Activated CD4-positive, alpha-beta T cell treated with anti-CD3 and anti-CD28 coated beads for 36 hours (primary cell): ENCODE measurements at places on chromosomes 3 and 15. TPM values are rescaled to one million over a fixed set of nuclear protein-coding genes. Genes with fewer than 3 reads are reported as not detected.

- no peak overlapping the region for H3K27ac ChIP-seq
- no peaks in the 10 kb centered on the region for H3K27me3 ChIP-seq
- peaks cover 4% of the 10 kb centered on the region for H3K36me3 ChIP-seq
- no peak for DNase-seq
- H3K4me3 ChIP-seq, result no peak overlapping the region
Observed at GRCh38 chr15:29034593-29035335, 149.0 kb downstream of the APBA2 start.

DNA sequence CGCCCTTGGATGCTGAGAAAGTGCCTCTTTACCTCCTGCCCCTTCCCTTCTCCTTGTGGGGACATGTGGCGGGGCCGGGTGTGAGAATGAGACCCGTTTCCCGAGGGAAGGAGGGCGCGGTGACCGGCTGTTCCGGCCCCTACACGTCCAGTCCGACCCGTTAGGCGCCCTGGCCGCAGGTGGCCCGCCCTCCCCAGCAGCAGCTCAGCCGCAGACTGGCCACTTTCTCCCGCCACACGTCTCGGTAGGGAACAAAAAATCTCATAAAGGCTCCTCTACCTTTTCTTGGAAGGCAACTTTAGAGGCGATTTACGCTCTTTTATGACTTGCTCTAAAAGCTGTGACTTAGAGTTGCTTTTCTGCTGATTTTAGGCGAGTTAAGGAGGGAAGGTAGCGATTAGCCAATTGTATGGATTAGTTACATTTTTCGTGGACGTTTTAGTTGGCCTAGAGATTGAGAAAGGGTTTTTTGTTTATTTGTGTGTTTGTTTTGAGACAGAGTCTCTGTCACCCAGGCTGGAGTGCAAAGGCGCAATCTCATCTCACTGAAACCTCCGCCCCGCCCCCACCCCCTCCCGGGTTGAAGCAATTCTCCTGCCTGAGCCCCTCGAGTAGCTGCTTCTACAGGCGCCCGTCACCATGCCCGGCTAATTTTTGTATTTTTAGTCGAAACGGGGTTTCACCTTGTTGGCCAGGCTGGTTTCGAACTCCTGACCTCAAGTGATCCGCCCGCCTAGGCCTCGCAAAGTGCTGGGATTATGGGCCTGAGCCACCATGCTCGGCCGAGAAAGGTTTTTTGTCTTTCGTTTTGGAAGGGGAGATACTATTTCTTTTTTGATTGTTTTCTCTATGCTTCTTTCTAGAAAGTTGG lies 8.3 kb upstream of the PGPEP1L start:
- H3K4me1 ChIP-seq, result peaks cover 10% of the 10 kb centered on the region
- H3K36me3 ChIP-seq, result no peaks in the 10 kb centered on the region
- peaks cover 2% of the 10 kb centered on the region for H3K27me3 ChIP-seq
- H3K27ac ChIP-seq, result peak overlapping the region; percentile 57

DNA sequence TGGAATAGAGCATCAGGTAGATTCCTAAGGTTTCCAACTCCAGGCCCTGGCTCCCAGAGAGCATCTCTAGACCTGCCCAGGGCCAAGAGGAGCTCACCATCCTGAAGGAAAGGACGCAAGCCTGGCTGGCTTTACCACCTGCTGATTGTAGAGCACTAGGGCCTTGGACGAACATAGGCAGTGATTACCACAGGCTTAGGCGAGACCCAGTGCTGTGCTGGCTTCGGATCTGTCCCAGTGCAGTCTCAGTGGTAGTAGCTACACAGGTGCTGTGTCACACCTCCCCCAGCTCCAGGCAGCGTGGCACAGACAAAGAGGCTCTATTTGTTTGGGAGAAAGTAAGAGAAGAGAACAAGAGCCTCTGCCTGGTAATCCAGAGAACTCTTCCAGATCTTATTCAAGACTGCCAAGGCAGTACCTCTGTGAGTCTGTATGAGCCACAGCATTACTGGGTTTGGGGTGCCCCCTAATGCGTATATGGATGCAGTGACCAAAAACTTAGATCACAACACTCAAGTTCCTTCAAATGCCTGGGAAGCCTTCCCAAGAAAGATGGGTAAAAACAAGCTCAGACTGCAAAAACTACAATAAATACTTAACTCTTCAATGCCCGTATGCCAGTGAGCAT lies 25.4 kb downstream of the ISG20 start:
- no peak overlapping the region for H3K27ac ChIP-seq
- H3K4me3 ChIP-seq, result no peak overlapping the region
- peak; percentile 68 for DNase-seq
- no peaks in the 10 kb centered on the region for H3K36me3 ChIP-seq

DNA sequence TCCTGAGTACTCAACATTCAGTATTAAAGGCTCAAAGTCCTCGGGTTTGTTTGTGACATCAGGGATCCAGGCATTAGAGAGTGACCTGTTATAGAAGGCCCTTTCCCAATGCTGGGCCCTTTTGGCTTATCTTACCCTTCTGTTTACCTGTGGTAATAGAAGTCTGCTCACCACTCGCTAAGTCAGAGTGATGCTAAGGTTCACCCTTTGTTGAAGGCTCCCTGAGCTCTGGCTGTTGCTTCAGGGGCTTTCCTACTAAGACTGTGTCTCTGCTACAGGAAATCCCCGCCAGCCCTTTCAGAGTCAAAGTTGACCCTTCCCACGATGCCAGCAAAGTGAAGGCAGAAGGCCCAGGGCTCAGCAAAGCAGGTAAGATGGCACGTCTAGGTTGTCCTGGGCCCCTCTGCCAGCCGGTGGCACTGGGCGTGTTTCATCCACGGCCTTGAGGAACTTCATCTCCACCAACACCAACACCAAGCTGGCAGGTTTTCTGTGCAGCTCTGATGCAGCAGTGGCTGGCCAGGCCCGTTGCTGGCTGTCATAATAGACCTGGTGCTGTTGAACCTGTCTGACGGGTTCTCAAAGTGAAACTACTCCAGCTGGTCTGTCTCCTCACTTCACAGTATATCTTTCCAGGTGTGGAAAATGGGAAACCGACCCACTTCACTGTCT lies 99.1 kb downstream of the DNASE1L3 start:
- DNase-seq, result no peak
- no peaks in the 10 kb centered on the region for H3K27me3 ChIP-seq
- no peak overlapping the region for H3K27ac ChIP-seq
- peaks cover 27% of the 10 kb centered on the region for H3K36me3 ChIP-seq
- H3K4me3 ChIP-seq, result no peak overlapping the region
- H3K4me1 ChIP-seq, result peaks cover 22% of the 10 kb centered on the region

DNA sequence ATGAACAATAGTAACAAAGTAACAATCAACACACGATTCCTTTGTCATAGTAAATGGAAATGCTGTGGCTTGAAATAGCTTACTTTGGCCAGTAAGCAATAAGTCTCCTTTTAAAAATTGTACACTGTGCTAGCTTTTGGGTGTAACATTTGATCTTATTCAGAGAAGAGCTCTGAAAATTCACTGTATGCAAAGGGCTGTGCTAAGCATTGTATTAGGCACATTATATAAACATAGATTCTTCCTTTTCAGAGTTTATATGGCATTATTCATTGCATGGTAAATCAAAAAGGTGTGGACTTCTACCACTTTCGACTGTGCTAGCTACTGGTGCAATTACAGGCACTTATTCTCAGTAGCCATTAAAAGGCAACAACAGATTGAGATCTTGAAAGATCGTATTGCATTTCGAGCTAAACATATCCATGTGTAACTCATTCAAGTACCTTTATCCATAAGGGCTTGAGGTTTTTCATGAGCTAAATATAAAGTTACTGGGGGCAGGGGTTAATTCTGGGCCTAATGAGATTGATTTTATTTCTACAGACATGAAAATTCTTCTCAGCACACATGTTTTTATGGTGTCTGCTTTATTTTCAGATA lies 246.8 kb downstream of the NR1D2 start:
- no peaks in the 10 kb centered on the region for H3K4me1 ChIP-seq
- H3K4me3 ChIP-seq, result no peak overlapping the region
- H3K27ac ChIP-seq, result no peak overlapping the region
- H3K36me3 ChIP-seq, result no peaks in the 10 kb centered on the region

ELP6 gene
- 40.3 TPM for total RNA-seq

GOLGA6B gene
- not detected for total RNA-seq

CACNA1D gene
- 0.33 TPM for total RNA-seq

P2RY1 gene
- total RNA-seq, result 1.8 TPM
